ENCODE measurements at places on chromosomes 5 and 9. TPM values are rescaled to one million over a fixed set of nuclear protein-coding genes. Genes with fewer than 3 reads are reported as not detected.

Gene TRPM6
- total RNA-seq = 0.32 TPM

Gene IL9
- total RNA-seq = not detected

Gene GABRA1
- total RNA-seq = not detected

Gene OR1Q1
- not detected for total RNA-seq

Gene ZSWIM6
- total RNA-seq = 6.7 TPM

Gene ZFP62
- total RNA-seq = 19.4 TPM

Gene C5orf52
- not detected for total RNA-seq

Gene C9orf85
- 6.2 TPM for total RNA-seq

Gene TTLL11
- 12.6 TPM for total RNA-seq

Gene BHMT
- total RNA-seq = not detected

Gene PCDHA12
- total RNA-seq = 0.05 TPM

Gene SELENOP
- total RNA-seq = 149 TPM

Gene PCDHGA4
- total RNA-seq = 15.6 TPM

Gene PSD2
- 0.08 TPM for total RNA-seq

Gene CDC20B
- total RNA-seq = not detected

Gene EIF4E1B
- total RNA-seq = not detected

Gene ARHGEF37
- 15.8 TPM for total RNA-seq

Gene NXNL2
- total RNA-seq = not detected

Gene TEX48
- total RNA-seq = not detected

Gene OBP2B
- not detected for total RNA-seq

Gene ZNF658
- 6.4 TPM for total RNA-seq

Gene OTP
- not detected for total RNA-seq

Gene TAF11L5
- total RNA-seq = not detected

All from cardiac septum (tissue), 1 donor.